ENCODE measurements at places on chromosomes 6 and 20. TPM values are rescaled to one million over a fixed set of nuclear protein-coding genes. Genes with fewer than 3 reads are reported as not detected.

- no peak overlapping the region for H3K27ac ChIP-seq
- DNase-seq: no peak
- no peak overlapping the region for H3K4me3 ChIP-seq
- no peaks in the 10 kb centered on the region for H3K27me3 ChIP-seq
- no peaks in the 10 kb centered on the region for H3K36me3 ChIP-seq
- no peaks in the 10 kb centered on the region for H3K4me1 ChIP-seq
Observed at GRCh38 chr20:4886771-4887527, 114.4 kb downstream of the SLC23A2 start.

The SERINC1 gene
- 84.3 TPM for total RNA-seq

GRCh38 chr6:6655805-6656251 lies 67.3 kb downstream of the LY86 start:
- H3K4me3 ChIP-seq: no peak overlapping the region
- DNase-seq: no peak
- no peaks in the 10 kb centered on the region for H3K4me1 ChIP-seq

GRCh38 chr6:19547507-19547906 lies 289.7 kb upstream of the ID4 start:
- no peak overlapping the region for H3K27ac ChIP-seq
- no peaks in the 10 kb centered on the region for H3K4me1 ChIP-seq
- no peaks in the 10 kb centered on the region for H3K27me3 ChIP-seq
- no peaks in the 10 kb centered on the region for H3K36me3 ChIP-seq

- H3K4me1 ChIP-seq: no peaks in the 10 kb centered on the region
- no peak overlapping the region for H3K27ac ChIP-seq
- no peak for DNase-seq
- H3K27me3 ChIP-seq: no peaks in the 10 kb centered on the region
- H3K36me3 ChIP-seq: no peaks in the 10 kb centered on the region
Observed at GRCh38 chr6:109323241-109323640, 59.0 kb downstream of the CD164 start.

The DUSP15 gene
- 2.9 TPM for total RNA-seq

GRCh38 chr6:31112478-31112877 lies at the start of gene C6orf15:
TSS of gene C6orf15 (minus strand) at chr6:31112575. CDS start at chr6:31112555, 20 bp downstream.
- H3K27ac ChIP-seq: no peak within 1 kb of the TSS
- H3K4me3 ChIP-seq: no peak within 1 kb of the TSS

The SYCP2L gene
- total RNA-seq: 3.3 TPM

DNA sequence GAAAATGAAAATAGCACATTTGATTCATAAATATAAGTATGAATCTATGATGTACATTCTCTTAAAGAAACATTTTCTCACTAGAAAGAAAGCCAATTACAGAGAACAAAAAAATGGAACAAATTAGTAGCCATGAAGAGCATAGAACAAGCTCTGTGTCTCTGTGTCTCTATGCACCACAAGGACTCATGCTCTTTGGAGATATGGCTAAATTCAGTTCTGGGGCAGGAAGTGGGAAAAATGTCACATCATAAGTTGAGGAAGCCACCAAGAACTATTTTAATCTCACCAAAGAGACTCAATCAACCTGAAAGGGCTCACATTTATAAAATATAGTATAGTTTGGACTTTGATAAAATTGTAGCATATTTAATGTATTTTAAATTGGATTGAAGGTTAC lies 1259.8 kb upstream of the GJE1 start:
- no peaks in the 10 kb centered on the region for H3K27me3 ChIP-seq
- H3K4me3 ChIP-seq: no peak overlapping the region
- no peaks in the 10 kb centered on the region for H3K36me3 ChIP-seq
- no peak for DNase-seq
- no peaks in the 10 kb centered on the region for H3K4me1 ChIP-seq
- no peak overlapping the region for H3K27ac ChIP-seq

DNA sequence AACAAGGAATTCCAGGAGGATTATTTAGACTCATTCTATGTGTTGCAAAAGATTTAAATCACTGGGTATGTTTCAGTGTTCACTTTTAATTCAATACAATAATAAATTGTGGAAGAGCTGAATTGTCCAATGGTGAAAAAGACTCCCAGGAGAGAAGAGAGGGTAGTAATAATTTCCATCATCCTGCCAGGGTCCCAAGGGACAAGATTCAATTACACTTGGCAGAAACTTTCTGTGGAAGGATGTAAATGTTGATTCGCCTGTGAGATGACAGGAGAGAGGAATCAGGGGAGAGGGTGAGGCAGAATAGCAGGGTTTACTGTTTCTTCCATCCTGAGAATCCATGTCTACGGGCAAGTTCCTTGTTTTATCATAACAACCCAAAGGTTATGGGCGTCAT lies 342.7 kb downstream of the ESR1 start:
- no peak overlapping the region for H3K27ac ChIP-seq
- no peaks in the 10 kb centered on the region for H3K36me3 ChIP-seq
- no peak for DNase-seq

Measured in body of pancreas (tissue), 4 donors.